ENCODE measurements at places on chromosomes 2 and 18. TPM values are rescaled to one million over a fixed set of nuclear protein-coding genes. Genes with fewer than 3 reads are reported as not detected.
A peak's percentile ranks its signal among the peaks of the same experiment; 100 is the strongest.

Gene GAD1
- total RNA-seq = 1.6 TPM

Gene CFAP221
- total RNA-seq = not detected

Gene PFN4
- not detected for total RNA-seq

Gene SCN9A
- not detected for total RNA-seq

Gene RGPD4
- total RNA-seq = 0.31 TPM

Gene MERTK
- 0.89 TPM for total RNA-seq

Gene ABCG5
- total RNA-seq = not detected

Gene ASB3
- total RNA-seq = 32.1 TPM

- no peak for DNase-seq
These were observed 645.5 kb upstream of the ID2 start for GRCh38 chr2:8036366-8036765.

- no peak for DNase-seq
These were observed 109.1 kb downstream of the PLA2R1 start for GRCh38 chr2:159953136-159953823.

GRCh38 chr18:32093102-32093511 is 1.4 kb downstream of the RNF138 start:
- peak; percentile 60 for DNase-seq

- no peak for DNase-seq
These were observed 233.0 kb downstream of the ALK start for GRCh38 chr2:29688429-29688828.

GRCh38 chr2:226337941-226338600 is 461.5 kb downstream of the IRS1 start:
- DNase-seq = no peak

DNA sequence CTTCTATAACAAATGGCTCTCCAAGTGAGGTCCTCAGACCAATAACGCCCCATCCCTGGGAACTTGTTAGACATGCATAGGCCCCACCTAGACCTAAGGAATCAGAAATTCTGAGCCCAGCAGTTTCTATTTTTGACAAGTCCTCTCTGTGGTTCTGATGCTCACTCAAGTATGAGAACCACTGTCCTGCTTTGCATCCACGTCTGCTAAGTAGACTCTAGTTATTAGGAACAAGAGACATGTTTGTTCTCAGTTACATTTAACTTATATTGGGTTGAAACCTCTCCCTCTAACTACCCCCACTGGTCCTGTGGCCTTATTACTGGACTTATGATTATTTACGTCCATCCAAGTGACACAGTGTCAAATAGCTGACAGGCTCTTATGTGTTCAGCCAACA is 70.3 kb downstream of the TMEM17 start:
- DNase-seq = no peak

DNA sequence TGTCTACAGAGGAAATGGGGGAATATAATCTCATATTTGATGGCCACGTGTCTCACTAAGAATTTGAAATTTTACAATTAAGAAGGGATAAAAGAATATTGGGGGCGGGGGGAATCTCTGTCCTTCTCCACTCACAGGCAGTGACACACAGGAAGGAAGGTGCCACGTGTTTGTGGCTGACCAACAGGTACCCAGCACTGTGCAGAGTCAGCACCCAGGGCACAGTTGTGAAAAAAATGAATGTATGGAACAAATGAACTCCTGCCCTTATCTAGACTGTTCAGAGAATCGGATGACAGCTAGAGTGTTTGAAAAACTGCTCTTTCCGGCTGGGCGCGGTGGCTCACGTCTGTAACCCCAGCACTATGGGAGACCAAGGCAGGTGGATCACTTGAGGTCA is 317.0 kb upstream of the MYT1L start:
- DNase-seq = no peak

DNA sequence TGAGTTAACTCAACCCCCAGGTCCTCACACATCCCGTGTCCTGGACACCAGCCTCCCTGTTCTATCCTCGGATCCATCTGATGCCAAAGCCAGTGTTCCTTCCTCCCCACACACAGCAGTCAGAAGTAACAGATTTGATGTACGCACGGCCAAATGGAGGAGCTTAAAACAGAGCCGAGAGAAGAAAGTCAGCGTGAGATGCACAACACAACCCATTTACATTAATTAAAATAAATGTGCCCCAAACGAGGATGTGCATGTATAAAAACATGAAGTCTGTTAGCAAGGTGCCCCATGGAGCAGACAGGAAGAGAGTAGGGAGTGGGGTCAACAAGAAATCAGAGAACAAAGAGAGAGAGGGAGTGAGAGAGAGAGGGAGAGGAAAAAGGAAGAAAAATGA is 191.2 kb downstream of the HAUS1 start:
- no peak for DNase-seq

- DNase-seq = no peak
These were observed 90.5 kb upstream of the UPP2 start for GRCh38 chr2:158011055-158011771.

DNA sequence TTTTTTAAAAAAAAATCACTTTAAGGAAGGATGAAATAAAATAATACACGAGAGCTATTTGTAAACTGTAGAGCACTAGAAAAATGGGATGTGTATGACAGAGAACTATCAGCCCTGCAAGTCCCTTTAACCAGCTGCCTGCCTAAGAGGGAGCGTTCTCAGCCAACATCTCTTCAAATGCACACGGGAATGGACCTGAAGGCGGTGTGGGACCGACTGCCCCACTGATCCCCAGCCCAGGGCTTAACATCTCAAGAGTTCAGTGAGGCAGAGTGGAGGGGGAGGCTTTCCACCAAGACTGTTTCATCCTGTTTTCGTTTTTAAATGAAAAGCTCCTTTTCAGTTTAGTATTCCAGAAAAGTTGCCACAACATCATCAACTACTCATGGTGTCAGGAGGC is 2.2 kb downstream of the INPP4A start:
- DNase-seq = no peak

DNA sequence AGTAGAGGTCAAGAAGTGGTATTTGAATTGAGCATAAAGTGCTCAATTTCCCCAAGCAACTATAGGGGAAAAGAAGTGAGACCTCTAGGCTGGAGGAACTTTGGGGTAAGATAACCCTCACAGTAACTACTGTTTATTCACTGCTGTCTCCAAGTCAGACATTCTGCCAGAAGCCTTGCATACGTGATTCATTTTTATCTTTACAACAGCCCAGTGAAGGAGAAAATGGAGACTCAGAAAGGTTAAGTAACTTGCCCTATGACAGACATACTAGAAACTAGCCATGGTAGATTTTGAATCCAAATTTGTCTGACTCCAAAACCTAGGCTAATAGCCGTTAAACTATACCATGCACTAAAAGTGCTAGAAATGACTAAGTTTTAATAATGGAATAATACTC is 28.4 kb downstream of the DNAJC10 start:
- DNase-seq = no peak

DNA sequence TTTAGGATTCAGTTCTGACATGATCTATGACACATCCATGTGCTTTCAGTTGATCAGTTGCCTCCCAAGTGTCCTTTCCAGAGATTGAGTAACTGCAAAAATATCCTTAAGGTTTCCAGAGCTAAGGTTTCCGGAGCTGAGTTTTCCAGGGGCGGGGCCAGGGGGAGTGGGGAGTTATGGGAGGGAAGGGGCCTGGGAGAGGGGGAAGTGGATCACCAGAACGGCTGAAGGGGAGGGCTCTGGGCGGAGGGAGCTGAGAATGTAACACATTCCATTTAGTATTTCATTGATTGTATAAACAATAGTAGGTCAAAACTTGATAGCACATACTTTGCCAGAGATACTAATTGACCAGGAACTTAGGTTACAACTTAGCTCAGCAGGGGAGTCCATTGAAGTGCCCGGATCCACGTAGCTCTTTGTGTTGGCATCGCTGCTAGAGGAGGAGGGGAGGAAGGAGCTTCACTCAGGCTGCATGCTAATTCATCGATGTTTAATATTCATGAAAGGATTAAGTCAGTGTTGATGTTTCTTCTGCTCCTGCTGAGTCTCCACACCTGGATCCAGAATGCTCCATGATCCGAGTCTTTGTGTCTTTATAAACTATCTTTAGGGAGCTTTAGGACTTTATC is 289.8 kb downstream of the ALPK2 start:
- no peak for DNase-seq

GRCh38 chr2:152558158-152558984 is 158.9 kb downstream of the PRPF40A start:
- no peak for DNase-seq

DNA sequence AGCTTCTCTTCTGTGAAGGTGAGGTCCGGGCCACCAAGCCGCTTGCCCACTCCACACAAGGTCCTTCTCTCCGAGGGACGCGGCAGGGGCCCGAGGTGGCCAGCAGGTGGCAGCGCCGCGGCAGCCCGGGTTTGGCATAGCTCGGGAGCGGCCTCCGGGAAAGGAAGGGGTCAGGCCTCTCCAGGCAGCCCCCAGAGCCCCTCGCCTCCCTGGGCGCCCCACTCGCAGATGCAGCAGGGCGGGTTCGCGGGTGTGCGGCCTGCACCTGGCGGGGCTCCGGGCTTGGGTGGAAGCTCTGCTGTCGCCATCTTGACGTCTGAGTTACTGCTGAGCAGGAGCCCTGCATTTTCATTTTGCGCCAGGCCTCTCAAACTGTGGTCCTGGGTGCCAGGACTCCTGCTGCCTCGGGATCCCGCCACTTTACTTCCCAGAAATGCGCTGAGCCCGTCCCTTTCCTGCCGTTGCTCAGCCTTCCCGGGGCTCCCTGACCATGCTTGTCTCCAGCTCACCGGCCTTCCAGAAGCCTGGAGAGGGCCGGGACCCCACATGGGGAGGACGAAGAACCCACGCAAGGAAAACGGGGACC is 18.6 kb upstream of the NCL start:
- peak; percentile 85 for DNase-seq

DNA sequence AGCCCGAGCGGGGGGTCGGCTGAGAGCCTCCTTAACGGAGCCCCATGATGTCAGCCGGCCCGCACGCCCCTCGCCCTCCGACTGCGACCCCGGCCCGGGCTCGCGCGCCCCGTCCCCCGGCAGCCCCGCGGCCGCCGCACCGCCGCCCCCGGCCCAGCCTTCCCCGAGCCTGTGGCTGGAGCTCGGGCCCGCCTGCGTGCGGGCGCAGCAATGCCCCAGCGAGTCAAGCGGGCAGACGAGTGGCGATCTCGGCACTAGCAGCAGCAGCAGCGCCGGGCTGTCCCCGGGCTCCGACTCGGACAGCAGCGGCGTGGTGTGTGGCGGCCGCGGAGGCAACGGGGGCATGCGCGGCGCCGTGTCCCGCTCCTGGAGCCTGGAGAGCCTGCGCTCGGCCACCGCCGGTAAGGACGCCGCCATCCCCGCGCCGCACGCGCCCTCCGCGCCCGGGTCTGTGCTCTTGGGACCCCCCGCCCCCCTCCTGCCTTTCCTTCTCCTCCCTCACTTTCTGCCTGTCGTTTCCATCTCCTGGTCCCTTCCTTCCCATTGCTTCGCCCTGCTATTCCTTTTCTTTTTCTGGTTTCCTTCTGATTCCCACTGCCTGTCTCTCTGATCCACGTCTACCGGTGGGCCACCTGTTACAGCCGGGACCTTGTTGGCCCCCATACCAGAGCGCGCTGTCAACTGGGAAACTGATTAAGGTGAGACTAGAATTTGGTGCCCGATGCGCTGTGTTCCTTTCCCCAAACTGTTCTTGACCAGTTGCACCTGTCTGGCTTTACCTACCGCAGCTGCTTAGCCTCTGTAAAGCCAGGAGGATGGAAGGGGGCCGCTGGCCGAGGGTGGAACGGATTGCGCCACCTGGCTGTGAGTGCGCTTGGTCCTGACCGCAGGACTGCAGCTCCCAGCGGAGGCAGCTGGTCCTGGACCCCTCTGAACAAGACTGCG is 127.4 kb downstream of the ARHGEF4 start:
- DNase-seq = no peak

- DNase-seq = no peak
These were observed 42.2 kb downstream of the OTX1 start for GRCh38 chr2:63092857-63093256.

DNA sequence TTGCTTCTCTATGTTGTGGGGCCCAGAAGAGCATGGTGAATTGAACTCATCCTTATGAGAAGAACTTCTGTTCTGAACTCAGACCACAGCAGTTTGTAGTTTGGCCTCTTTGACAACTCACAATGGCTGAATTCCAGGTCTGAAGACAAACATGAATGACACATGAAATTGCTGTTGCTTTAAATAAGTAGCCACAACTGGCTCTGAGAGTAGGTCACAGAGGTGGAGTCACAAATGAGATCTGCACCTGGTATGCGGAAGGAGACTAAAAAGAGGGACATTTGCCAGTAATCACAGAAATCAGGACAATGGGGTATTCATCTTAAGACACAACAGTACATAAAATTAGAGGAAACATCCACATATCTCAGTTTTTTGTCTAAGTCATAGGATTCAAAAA is 290.3 kb upstream of the MMADHC start:
- no peak for DNase-seq

GRCh38 chr18:71598374-71598773 is 945.8 kb downstream of the CBLN2 start:
- DNase-seq = no peak

DNA sequence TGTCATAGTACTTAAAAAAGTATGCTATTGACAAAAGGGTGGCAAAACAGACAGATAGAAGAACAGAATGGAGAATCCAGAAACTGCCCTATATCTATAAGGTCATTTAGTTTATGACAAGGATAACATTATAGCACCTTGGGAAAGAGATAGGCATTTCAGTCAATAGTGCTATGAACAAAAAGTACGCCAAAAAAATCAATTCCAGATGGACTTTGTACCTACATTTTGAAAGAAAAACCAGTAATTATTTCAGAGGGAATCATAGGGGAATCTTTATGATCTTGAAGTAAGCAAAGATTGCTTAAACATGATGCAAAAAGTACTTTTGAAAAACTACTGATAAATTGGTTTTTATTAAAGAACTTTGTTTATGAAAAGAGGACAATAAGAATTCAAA is 59.9 kb upstream of the SETBP1 start:
- DNase-seq = no peak

DNA sequence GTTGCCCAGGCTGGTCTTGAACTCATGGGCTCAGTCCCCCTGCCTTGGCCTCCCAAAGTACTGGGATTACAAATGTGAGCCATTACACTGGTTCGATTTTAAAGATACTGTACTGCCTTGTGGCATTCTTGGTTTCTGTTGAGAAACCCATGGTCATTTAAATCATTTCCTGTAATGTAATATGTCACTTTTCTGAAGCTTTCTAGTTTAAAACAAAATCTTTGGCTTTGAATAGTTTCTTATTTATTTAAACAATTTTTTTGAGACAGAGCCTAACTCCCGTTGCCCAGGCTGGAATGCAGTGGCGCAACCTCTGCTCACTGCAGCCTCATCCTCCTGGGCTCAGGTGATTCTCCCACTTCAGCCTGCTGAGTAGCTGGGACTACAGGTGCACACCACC is 8.9 kb downstream of the ZNF512 start:
- DNase-seq = no peak

GRCh38 chr18:63725682-63726480 is 23.1 kb downstream of the SERPINB11 start:
- DNase-seq = no peak

- peak; percentile 35 for DNase-seq
These were observed 411.7 kb downstream of the DSEL start for GRCh38 chr18:67104700-67105284.

Data from activated naive CD8-positive, alpha-beta T cell treated with anti-CD3 and anti-CD28 coated beads, Interleukin-2, amount 10 ng/mL, durations not matched to agents 7 days and 5 days (primary cell).